ENCODE measurements at places on chromosomes 2 and 18.

DNA sequence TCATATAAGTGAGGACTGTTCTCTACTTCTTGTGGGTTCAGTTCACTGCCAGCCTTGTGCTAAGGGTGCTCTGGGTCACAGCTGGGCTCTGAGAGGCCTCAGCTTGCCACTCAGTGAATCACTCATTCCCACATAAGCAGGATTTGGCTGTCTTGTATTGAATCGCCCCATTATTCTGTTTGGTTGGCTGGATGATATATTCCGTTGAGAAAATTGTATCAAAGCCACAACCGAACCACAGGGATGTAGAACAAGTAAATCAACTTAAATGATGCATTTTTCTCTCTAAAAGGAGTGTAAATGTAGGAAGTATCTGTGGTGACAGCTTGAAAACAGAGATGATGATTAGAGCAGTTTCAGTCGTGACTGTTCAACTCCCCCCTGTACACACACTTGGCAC lies 39.6 kb downstream of the TTC39C start:
- DNase-seq: no peak

DNA sequence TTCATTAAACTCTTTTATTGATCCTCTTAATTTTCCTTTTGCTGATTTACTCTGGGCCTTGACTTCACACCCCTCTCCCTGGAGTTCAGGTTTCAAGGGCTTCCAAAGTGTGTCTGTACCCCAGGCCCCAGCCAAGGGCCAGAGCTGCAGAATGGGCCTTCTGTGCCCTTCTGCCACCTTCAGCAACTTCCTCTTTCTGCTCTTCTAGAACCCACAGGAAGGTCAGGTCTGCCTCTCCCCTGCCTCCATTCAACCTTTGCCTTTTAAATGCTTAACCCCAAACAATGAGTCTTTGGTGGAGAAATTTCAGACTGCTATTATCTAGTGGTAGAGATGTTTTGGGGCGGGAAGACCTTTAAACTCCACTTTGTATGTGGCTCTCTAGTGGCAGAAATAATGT lies 63.1 kb downstream of the TSN start:
- no peak for DNase-seq

DNA sequence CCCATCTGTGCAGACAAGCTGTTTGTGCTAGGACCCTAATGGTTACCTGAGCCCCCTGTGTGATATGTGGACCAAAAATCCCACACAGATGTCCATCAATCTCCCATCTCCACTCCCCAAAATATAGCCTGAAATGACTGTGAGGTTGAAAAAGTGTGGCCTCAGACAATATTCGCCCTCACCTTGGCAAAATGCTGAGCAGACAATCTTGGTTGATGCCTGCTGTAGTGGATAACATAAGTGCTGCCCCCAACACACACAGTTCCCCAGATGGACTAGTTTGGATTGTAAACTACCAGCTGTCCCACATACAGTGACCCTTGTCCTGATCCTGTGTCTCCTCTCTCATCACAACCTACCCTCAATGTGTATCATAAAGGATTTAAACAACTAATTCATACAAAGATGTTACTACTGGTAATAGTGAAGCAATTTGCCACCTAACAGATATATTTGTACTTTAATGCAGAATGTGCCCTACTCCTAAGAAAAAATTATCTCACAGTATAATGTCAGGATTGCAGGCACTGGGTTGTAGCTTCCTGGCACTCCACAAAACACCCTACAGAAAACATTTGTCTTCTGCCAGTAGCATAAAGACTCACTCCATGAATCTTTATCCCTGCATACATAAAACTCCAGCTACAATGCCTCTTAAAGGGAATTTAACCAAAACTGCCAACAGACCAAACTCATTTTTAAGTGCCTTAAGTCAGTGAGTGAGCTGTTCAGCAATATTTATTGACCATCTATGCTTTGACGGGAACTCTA lies 161.6 kb downstream of the FBXO15 start:
- no peak for DNase-seq

DNA sequence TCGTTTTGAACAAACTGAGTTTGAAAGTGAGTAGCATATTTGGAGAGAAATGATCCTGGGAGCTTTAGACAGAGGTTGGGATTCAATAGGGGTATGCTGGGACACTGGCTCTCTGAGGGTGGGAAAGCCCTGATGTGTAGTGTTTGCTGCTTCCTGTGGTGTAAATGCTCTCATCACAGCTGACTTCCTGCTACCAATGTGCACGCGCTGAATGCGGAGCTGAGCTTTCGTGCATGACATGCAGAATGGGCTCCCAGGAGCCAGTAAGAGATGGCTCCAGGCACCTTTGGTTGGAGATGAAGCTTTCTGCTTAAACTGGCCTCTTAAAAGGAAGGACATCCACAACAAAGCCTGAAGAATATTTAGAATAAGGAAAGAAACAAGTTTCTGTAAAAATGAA lies 224.1 kb upstream of the CCDC150 start:
- no peak for DNase-seq

GRCh38 chr18:1784113-1784512 lies 787.2 kb downstream of the METTL4 start:
- DNase-seq: no peak

DNA sequence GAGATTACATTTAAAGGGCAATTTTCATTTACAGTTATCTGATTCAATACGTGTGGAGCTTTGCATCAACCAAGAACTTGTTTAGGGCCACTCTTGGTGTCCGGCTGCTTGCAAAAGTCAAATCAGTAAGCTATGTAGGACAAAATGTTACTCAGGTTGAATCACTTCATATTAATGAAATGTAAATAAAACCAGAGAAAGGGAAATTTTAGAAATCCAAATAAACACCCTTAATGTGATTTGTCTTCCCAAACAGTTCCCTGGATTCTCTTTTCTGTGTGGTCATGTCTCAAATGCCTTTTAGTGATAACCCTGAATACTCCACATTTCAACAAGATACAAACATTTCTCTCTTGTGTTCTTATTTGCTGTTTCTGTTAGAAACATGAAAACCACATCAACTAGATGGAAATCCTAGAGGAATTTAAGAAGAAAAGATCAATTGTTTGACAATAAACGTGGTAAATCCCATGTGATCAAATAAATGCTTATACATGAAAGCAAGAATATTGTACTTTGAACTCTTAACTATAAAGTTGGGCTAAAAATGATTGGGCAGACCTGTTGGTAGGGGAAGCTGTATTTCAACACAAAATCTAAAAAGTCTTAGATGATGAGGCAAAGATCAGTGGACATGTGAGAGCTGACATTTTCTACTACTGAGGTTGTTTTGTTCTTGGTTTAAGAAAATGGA lies 101.3 kb downstream of the CDC42EP3 start:
- no peak for DNase-seq
